ENCODE measurements at places on chromosomes 5 and 9.

DNA sequence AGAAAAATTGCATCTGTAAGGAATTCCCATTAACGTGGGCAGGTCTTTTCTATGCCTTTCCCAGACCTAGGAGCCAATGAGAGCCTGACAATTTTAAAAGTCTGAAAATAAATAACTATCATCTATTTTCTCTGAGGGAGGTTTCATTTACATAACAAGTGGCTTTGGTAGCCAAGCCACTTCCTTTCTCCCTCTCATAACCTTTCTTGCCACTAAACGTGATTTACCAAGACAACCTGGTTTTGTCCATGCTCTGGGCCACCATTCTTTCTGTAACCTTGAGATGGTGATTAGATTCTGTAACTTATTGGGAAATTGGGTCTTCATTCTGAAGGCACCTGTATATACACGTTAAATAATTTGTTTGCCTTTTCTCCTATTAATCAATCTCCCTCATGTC lies 1046.9 kb downstream of the CDH12 start:
- no peak for DNase-seq

GRCh38 chr9:134519375-134520070 lies 122.1 kb upstream of the COL5A1 start:
- no peak for DNase-seq

DNA sequence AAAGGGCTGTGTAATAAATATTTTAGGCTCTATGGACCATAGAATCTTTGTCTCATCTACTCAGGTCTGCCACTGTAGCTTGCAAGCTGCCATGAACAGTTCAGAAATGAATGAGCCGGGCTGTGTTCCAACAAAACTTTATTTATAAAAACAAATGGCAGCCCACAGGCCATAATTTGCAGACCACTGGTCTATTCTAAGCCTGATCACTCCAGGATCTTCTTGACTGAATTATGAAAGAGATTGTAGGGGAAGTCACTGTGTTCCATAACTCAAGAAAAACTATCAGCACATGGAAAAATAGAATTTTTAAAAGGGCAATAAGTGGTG lies 11.4 kb upstream of the C1QTNF3 start:
- DNase-seq, result no peak

GRCh38 chr5:169018925-169019324 lies 282.0 kb downstream of the SLIT3 start:
- no peak for DNase-seq

DNA sequence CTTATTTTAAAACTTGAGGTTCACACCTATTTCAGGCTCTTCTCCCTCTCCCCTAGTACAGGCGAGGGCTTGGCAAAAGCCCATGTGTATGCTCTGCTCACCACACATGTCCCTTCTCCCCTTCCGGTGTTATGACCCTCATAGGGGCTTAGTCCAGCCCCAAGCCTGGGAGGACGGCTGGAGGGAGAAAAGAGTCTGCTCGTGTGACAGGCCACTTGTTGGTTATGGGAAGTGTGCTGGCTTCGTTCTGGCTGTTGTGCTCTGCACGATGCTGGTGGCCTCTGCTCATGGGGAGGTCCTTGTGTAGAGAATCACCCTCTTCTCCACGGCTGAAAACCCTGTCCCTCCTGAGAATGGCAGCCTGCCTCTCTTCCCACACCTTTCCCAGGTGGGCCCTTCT lies 11.1 kb downstream of the PTTG1 start:
- no peak for DNase-seq
